Neural crest cell (in vitro differentiated cells): ENCODE measurements at places on chromosomes 2 and 18.

DNA sequence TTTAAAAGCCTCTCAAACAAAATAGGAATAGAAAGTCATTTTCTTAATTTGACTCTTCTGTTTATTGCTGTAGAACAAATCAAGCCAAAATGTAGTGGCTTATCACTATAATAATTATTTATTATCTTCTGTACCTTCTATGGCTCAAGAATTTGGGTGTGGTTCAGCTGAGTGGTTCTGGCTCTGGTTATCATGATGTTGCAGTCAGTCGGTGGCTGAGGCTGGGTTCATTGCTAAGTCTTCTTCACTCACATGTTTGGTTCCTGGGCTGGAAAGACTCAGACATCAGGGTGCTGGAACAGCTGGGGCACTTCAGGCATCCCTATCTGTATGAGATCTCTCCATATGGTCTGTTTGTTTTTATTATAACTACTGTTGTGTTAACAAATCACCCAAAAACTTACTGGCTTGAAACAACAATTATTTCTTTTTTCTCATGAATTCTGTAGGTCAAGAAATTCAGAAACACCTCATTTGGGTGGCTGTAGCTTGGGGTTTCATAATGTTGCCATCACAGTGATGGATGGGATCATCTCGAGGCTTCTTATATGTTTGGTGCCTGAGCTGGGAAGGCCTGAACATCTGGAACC lies 242.6 kb upstream of the FBXO11 start:
- DNase-seq = no peak

DNA sequence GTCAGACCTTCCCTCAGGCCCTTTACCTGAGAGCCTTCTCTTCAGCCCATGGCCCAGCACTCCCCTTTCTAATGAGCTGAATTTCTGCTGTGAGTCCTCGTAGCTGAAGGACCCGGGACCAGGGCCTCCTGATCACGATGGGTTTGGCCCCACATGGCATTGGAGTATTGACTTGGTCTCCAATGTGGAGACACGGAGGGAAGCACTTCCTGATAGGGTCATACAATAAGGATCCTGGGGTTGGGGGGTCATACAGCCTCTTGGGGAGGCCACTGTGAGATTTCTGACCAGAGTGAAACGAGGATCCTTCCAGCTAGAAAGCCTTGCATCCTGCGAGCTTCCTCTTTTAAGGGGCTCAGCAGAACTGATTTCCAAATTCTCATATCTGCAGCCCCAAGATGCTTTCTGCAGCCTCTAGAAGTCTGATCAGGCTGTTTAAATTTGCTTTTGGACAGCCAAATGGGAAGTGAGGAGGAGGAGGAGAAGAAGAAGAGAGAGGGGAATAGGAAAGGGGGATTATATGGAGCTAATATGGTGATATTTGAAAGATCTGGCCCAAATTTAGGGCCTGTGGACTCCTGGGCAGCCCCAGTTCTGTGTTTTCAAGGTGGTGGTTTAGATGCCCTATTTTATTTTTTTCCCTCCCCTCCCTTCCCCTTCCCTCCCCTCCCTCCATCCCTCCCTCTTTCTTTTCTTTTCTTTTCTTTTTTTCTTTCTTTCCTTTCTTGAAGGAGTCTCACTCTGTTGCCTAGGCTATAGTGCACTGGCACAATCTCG lies 38.9 kb downstream of the RHOB start:
- DNase-seq = no peak

GRCh38 chr18:68147728-68148127 lies 567.2 kb downstream of the TMX3 start:
- DNase-seq = no peak

DNA sequence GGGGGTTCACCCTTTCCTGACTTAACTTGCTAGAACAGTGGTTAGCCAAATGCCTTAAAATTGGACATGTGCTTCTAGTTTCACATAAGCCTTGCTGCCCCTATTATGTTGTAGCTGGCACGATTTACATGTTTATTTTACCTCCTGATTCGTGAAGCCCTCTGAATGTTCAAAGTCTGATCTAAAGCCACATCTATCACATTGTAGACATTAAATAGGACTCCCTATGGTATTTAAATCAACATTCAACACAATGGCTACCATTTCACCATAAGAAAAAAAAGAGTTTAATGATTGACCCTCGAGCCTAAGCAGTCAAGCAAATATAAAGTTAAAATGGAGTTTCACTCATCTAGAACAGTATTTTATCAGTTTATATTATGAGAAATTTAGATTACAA lies 151.5 kb downstream of the GULP1 start:
- DNase-seq = no peak

DNA sequence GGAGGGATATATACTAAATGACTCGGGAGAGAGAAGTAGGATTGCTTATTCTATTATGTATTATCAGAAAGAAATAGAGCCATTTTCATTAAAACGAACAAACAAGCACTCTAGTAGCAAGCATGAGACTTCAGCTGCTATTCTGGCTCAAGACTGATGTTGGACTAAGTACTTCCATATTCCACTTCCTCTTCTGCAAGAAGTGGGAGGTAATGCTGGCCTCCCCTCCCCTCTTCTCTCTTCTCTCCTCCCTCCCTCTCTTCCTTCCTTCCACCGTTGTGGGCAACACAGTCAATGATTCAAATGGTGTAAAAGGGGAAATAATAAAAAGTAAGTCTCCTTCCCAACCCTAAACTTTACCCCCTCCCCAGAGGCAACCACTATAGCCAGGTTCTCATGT lies 62.6 kb downstream of the EMX1 start:
- no peak for DNase-seq

DNA sequence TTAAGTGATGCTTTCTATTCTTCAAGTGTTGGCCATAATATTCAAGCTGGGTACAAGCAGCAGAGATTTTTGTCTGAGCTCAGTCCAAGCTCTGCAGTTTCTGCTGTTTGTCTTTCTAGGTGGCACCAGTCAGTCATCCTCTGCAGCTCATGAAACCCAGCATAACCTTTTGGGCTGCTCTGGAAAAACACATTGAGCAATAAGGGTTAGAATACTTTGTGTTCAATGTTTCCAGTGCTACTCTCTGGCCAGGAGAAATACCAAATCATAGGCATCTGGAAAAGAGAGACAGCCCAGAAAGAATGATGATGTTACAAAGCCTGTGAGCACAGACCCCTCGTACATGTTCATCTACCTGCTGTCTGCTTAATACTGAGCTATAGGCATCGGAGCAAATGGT lies 19.5 kb upstream of the WIPF1 start:
- DNase-seq = no peak

DNA sequence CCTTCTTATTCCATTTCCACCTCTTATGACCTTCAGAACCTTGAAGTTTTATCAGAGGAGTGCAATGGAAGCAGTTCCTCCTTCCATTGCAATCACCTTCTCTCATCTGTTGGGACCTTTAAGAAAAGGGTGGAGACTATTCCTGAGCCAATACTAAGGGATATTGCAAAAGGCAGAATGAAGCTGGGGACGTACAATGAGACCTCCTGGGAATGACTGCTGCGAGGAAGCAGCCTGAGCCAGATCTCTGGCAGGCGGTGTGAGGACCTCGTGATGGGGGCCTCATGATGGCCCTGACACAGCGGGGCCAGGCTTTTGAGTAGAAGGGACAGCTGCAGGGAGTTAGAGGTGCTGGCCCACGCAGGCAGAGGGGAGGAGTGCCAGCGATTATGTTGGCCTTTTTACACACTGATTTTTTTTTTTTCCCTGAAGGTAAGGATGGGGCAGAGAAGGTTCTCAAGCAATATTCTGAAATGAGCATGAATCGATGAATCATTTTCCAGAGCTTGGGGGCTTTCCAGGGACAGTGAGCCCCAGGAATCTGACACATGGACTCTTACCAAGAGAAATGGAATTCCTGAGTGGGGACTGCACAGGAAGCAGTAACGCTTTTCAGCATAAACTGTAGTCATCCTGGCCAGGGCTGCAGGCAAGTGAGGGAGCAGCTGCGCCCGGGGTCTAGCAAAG lies 40.0 kb upstream of the LAPTM4A start:
- DNase-seq = no peak

GRCh38 chr2:239443666-239444567 lies 43.1 kb upstream of the HDAC4 start:
- DNase-seq = no peak

GRCh38 chr2:227363756-227364155 lies 15.3 kb downstream of the TM4SF20 start:
- no peak for DNase-seq

DNA sequence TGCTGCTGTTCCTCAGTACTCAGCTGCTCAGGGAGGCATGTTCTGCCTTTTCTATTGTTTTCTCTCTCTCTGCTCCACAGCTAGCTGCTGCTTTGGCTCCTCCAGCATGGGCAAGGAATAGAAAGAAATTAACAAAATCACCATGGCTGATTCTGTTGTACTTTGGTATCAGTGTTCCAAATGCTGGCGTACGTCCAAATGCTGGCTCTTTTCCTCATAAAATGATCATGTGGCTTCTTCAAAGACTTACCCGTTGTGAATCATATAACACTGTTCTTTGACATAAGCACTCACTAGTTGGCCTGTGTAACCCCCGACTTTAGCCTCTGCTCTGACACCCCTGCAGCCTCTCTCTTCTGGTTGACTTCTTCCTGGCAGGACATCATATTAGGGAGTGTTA lies 547.6 kb downstream of the CPS1 start:
- DNase-seq = no peak

DNA sequence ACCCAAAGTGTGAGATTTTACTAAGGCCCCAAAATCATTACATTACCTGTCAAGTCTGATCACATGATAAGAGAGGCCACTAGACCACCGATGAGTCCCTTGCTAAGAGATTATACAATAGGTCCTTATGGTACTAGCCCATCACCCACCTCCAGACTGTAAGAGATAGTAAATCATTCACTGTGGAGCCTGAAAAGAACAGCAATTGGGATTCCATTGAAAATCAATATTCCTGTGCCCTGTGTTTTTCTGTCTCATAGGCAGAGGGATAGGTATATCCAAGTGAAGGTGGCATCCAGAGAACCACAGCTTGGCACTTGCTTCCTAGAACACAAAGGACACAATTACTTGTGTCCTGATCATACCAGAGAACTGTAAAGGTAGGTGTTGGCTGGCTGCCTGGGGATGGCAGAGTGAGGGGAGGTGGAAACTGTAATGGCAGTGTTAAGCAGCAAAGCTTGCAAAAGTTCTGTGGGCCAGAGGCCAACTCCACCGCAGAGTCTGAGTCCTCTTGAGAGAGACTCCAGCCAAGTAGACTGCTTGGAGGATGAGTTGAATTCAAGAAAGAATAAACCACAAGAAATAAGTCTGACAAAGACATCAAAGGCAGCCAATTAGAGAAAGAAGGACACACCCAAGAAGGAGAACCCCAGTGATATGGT lies 102.0 kb upstream of the PIEZO2 start:
- DNase-seq = no peak

DNA sequence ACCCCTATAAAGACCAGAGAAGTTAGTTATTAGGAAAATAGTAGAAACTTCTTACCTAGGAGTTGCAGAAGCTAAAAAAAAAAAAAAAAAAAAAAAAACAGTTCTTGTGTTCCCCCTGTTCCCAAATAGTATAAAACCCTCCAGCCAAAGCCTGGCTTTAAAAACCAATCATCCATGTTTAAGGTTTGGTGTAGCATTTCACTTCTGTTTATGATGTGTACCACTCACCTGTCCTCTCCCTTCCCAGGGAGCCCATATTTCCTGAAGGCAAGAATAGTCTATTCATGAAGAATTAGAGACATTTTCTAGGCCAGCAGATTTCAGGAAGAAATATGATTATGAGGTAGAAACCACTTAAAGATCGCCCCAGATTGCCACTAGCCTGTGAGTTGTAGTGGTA lies 273.6 kb downstream of the SETBP1 start:
- no peak for DNase-seq

- DNase-seq = no peak
Measured at GRCh38 chr18:58105888-58106260, 61.8 kb downstream of the NEDD4L start.
